Fibroblast of skin of right biceps (primary cell): ENCODE measurements at places on chromosomes 3 and 15.

DNA sequence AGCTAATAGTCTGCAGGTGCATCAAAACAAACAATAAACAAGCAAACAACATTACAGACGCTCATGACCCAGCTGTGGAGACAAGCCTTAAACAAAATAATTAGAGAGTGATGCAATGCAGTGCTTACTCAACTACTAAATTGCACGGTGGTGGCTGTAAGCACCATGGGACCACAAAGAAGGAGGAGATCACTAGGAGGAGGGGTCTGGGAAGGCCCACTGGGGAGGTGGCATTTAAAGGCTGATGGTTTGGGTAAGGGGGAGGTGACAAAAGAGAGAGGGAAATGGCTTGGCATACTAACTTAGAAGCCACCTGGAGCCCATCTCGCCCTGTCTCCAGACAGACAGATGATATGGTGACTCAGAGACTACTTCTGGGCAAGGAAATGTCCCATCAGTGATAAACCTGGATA, 516.7 kb downstream of the FOXP1 start:
- peak; percentile 55 for DNase-seq

GRCh38 chr3:111797171-111797615, 61.9 kb upstream of the PHLDB2 start:
- peak; percentile 70 for DNase-seq

DNA sequence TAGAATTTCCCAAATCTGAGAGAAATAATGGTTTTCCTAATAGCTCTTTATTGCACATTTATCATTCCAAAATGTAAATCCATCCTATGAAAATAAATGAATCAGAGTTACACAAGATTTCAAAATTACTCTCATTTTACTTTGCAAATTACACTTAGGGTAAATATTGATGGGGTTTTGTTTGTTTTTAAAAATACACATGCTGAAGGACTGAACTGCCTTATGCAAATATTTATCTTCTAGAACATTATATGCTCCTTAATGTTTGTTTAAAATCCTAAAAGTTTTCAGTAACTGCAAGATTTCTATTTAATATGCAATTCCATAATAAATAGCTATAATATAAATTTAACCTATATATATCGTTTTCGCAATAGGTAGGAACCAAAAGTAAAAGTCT, 38.2 kb downstream of the FOXP1 start:
- DNase-seq, result no peak

DNA sequence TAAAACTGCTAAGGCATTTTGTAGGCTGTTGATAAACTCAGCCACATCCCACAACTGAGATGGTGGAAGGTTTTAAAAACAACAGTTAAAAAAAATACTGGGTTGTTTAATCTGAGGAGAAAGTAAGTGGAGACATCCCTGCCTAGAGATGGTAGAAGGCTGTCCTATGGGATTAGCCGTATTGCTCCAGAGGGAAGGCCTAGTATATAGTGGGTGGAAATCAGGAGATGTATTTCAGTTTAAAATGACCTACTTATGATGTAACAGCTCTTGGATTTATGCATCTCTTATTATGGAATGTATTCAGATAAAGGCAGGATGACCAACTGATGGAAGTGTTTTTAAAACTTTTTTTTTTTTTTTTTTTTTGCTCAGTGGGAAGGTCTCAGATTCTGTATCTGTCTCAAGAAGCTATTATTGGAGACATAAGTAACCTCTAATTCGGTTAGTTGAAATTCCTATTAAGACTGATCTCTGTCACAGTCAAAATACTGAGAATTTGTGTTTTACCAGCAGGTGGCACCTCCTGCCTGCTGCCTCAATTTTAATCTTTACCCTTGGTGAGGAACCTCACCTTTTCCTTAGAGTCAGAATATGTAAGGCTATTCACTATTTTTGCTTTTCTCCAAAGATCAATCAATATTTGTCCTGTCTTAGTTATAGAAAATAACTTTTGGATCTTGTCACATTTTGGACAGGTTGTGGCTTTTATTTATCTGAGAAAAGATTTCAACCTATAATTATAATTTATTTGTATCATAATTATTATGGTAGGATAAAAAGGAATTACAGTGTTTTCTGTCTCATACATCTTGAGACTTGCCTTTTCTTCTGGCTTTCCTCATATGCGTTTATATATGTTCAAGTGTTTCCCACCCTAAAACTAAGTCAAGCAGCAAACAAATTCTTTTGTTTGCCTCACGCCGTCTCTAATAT, 63.0 kb downstream of the VPS8 start:
- peak; percentile 23 for DNase-seq
